ENCODE measurements at places on chromosomes 16 and 17. TPM values are rescaled to one million over a fixed set of nuclear protein-coding genes. Genes with fewer than 3 reads are reported as not detected.

The SULT1A2 gene
- total RNA-seq, result 0.24 TPM

The JMJD6 gene
- total RNA-seq, result 53.4 TPM

The ADAD2 gene
- total RNA-seq, result 0.19 TPM

The LPO gene
- not detected for total RNA-seq
